Vagina (tissue), 2 donors: ENCODE measurements at places on chromosomes 2 and 18. TPM values are rescaled to one million over a fixed set of nuclear protein-coding genes. Genes with fewer than 3 reads are reported as not detected.

- H3K27ac ChIP-seq, result no peak overlapping the region
- peak; percentile 37 for DNase-seq
- no peaks in the 10 kb centered on the region for H3K27me3 ChIP-seq
- H3K4me1 ChIP-seq, result no peaks in the 10 kb centered on the region
Observed at GRCh38 chr18:36527740-36528455, 230.4 kb downstream of the FHOD3 start.

Gene ALKAL2
- total RNA-seq, result 17.4 TPM

GRCh38 chr2:96316999-96317398 lies 8.1 kb upstream of the ITPRIPL1 start:
- H3K36me3 ChIP-seq, result no peaks in the 10 kb centered on the region
- no peak for DNase-seq
- H3K27me3 ChIP-seq, result no peaks in the 10 kb centered on the region
- no peak overlapping the region for H3K27ac ChIP-seq
- H3K4me3 ChIP-seq, result no peak overlapping the region
- H3K4me1 ChIP-seq, result peaks cover 14% of the 10 kb centered on the region

- H3K27me3 ChIP-seq, result no peaks in the 10 kb centered on the region
- H3K4me1 ChIP-seq, result peaks cover 15% of the 10 kb centered on the region
- no peak overlapping the region for H3K4me3 ChIP-seq
- no peaks in the 10 kb centered on the region for H3K36me3 ChIP-seq
- no peak for DNase-seq
- H3K27ac ChIP-seq, result no peak overlapping the region
Observed at GRCh38 chr2:239025951-239026461, 178.1 kb downstream of the TWIST2 start.

Gene ELOA2
- total RNA-seq, result not detected

- H3K27me3 ChIP-seq, result no peaks in the 10 kb centered on the region
- peak overlapping the region; percentile 55 for H3K4me3 ChIP-seq
- H3K27ac ChIP-seq, result peak overlapping the region; percentile 91
- no peaks in the 10 kb centered on the region for H3K36me3 ChIP-seq
Observed at GRCh38 chr2:188978291-188979081, 4.3 kb downstream of the COL3A1 start.

Gene FNDC4
- 18.2 TPM for total RNA-seq

GRCh38 chr2:33650171-33650570 lies 51.1 kb upstream of the FAM98A start:
- H3K27me3 ChIP-seq, result no peaks in the 10 kb centered on the region
- H3K4me3 ChIP-seq, result no peak overlapping the region
- no peaks in the 10 kb centered on the region for H3K4me1 ChIP-seq
- H3K36me3 ChIP-seq, result no peaks in the 10 kb centered on the region
- DNase-seq, result no peak

- no peak for DNase-seq
- H3K4me1 ChIP-seq, result peaks cover 6% of the 10 kb centered on the region
- no peaks in the 10 kb centered on the region for H3K27me3 ChIP-seq
- H3K4me3 ChIP-seq, result peak overlapping the region; percentile 72
- no peaks in the 10 kb centered on the region for H3K36me3 ChIP-seq
Observed at GRCh38 chr2:66433945-66434678, 813 bp upstream of the MEIS1 start.

GRCh38 chr2:43609290-43609918 lies 13.6 kb upstream of the THADA start:
- no peaks in the 10 kb centered on the region for H3K36me3 ChIP-seq
- H3K4me3 ChIP-seq, result no peak overlapping the region
- no peaks in the 10 kb centered on the region for H3K4me1 ChIP-seq
- no peak overlapping the region for H3K27ac ChIP-seq
- no peak for DNase-seq

DNA sequence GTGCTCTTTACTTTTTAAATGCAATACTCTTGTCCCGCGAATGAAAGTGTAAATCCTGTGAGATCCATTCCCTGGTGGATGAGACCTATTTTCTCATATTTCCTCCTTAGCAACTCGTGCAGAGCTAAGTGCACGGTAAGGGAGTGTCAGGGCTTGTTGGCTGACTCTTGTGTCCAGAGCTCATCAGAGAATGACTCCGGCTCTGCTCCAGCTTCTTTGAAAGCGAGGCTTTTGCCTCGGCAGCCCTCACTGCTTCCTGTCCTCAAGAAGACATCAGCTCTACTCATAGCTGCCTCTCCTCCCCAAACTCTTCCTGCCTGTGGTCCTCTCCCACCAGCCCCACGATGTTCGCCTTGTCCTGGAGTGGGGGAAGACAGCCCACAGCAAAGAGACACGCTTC lies 70.7 kb downstream of the LIPG start:
- H3K4me1 ChIP-seq, result peaks cover 13% of the 10 kb centered on the region
- H3K36me3 ChIP-seq, result no peaks in the 10 kb centered on the region
- DNase-seq, result no peak
- H3K27me3 ChIP-seq, result no peaks in the 10 kb centered on the region

Gene KANSL3
- 41.7 TPM for total RNA-seq

- H3K4me1 ChIP-seq, result no peaks in the 10 kb centered on the region
- no peak overlapping the region for H3K27ac ChIP-seq
- no peaks in the 10 kb centered on the region for H3K27me3 ChIP-seq
- no peak for DNase-seq
- H3K36me3 ChIP-seq, result no peaks in the 10 kb centered on the region
- H3K4me3 ChIP-seq, result no peak overlapping the region
Observed at GRCh38 chr18:6891788-6892187, 162.3 kb downstream of the ARHGAP28 start.

DNA sequence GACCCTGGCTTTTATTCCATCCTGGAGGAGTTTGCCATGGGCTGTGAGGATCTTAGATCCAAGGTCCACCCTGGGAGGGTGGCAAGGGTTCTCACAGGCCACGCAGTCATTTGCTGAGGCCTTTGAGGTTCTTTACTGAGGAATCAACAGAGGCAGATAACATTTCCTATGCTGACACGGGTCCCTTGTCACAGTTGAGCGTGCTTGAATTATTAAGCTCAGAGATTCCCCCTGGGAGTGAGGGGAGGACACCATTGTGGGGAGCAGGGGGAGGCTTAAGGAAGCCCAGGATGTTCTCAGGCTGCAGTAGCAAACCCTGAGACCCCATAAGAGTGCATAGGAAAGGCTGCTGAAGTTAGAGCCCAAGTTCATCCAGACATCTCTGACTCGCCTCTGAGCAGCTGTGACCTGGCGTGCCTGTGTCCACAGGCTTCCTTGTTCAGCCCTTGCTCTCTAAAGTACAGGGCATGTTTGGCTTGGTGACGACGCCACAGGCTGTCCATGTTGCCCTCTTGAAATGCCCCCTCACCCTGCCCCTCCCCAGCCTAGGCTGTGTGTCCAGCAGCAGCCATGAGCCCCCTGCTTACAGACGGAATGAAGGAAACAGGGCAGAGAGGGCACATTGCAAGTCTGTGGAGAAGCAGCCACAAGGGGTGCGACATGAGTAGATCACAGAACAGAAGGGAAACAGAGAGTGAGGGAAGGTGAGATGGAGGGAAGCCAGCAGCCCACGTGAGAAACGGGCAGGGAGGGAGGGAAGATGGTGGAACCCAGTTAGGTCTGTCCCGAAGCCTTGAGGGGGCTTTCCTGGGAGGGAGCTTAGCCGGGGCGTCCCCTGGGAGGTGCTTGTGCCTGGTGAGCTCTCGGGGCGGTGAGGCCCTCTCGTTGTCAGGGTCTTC lies 34.0 kb downstream of the NAPG start:
- peaks cover 10% of the 10 kb centered on the region for H3K4me1 ChIP-seq
- H3K4me3 ChIP-seq, result no peak overlapping the region
- H3K27ac ChIP-seq, result no peak overlapping the region
- DNase-seq, result no peak
- no peaks in the 10 kb centered on the region for H3K36me3 ChIP-seq

DNA sequence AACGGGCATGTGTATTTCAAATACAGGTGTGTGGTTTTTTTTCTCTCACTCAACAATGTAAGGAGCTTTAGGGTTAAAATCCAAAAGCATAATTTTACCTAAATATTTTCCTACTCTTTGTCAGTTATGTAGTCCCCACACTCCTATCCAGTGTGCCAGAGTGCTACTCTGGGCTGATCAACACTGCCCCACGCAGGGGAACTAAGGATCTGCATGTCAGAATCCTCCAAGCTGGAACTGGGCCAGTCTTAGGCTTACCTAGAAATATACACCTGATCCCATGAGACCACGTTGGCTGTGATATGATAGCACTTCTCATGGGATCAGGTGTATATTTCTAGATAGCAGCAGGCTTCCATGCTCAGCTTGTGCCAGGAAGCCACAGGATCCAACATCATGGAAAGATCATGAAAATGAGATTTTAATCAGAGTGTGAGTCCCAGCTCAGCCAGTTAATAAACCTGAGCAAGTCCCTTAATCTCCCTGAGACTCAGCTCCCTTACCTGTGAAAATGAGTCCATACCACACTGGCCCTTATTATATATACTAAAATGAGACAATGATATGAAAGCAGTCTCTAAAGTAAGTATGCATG lies 29.7 kb downstream of the CCDC141 start:
- H3K4me1 ChIP-seq, result no peaks in the 10 kb centered on the region
- DNase-seq, result no peak
- no peaks in the 10 kb centered on the region for H3K36me3 ChIP-seq
- no peak overlapping the region for H3K27ac ChIP-seq

GRCh38 chr18:37564711-37565100 lies 892 bp downstream of the CELF4 start:
- H3K4me3 ChIP-seq, result no peak overlapping the region
- DNase-seq, result no peak
- peaks cover 26% of the 10 kb centered on the region for H3K4me1 ChIP-seq
- H3K27me3 ChIP-seq, result peaks cover 14% of the 10 kb centered on the region
- no peaks in the 10 kb centered on the region for H3K36me3 ChIP-seq

Gene TCF23
- total RNA-seq, result 7.4 TPM

- H3K27me3 ChIP-seq, result no peaks in the 10 kb centered on the region
- H3K36me3 ChIP-seq, result no peaks in the 10 kb centered on the region
- no peak for DNase-seq
- no peaks in the 10 kb centered on the region for H3K4me1 ChIP-seq
- H3K4me3 ChIP-seq, result no peak overlapping the region
- no peak overlapping the region for H3K27ac ChIP-seq
Observed at GRCh38 chr18:25669741-25670140, 317.8 kb upstream of the ZNF521 start.

- H3K4me1 ChIP-seq, result peaks cover 99% of the 10 kb centered on the region
- H3K4me3 ChIP-seq, result no peak overlapping the region
- no peak for DNase-seq
- H3K27ac ChIP-seq, result peak overlapping the region; percentile 14
Observed at GRCh38 chr2:160375037-160375436, 118.6 kb downstream of the RBMS1 start.
